ENCODE measurements at places on chromosomes 3 and 15.
A peak's percentile ranks its signal among the peaks of the same experiment; 100 is the strongest.

DNA sequence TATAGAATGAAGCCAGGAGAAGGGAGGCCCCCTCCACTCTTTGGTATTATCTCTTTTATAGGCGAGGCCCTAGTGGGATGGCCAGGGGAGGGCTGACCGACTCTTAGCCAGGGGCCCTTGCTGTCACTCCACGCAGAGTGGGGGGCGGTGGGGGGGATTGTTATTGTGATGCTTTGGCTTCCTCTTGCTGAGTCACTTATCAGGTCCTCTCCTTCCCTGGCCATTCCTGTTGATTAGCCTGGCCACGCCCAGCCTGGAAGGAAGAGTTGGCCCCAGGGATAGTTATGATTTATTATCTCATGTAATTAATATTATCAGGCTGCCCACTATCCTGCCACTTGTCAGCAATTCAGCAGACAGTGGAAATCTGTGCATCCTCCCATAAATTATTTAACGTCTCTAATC is 25.5 kb upstream of the SKOR1 start:
- no peak for DNase-seq

DNA sequence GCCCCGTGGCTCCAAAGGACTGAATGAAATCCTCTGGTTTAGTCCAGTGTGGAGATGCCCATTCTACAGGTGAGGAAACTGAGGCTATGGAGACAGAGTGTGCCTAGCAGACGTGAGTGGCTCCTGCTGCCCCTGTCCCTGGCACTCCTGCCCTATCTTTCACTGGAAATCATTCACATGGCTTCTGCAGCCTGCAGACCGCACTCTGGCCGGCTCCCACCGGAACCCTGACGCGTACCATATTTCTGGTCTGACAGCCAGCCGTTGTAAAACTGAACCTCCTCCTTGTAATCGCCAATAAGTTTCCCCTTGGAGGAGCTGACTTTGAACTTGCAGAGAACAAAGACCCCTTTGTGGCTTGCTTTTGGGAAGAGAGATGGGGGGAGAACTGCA is 136.5 kb downstream of the CHSY1 start:
- peak; percentile 83 for DNase-seq

GRCh38 chr15:45117308-45118130 is 3.4 kb downstream of the DUOXA2 start:
- no peak for DNase-seq

DNA sequence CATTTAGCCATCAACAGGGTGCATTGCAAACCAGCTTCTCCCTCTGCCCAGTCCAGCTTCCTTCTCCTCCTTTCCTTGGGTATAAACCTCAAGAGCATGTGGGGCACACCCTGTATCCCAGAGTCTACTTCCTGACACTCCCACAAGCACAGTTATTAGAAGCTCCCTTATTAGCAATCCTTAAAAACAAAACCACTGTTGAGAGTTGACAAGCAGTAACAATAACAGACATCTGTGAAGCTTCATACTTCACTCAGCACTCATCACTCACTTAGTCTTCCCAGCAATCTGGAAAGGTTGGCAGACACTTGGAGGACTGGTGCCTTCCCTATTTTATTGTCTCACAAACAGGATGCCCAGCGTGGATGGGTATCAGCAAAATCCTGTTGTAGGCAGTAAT is 155.5 kb upstream of the PROK2 start:
- DNase-seq, result no peak

DNA sequence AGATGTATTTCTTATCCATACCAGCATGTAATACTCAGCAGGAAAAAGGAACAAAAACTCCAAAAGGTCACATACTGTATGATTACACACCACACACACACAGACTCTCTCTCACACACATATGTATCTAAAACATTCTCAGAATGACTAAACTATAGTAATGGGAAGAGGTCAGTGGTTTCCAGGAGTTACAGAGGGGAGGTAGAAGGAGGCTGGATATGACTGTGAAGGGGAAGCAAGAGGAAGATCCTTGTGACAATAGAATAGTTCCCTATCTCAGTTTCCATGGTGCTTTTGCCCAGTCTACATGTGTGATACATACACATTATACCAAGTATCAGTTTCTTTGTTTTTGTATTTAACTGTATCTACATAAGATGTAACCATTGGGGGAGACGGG is 190.1 kb downstream of the IL5RA start:
- DNase-seq, result no peak

DNA sequence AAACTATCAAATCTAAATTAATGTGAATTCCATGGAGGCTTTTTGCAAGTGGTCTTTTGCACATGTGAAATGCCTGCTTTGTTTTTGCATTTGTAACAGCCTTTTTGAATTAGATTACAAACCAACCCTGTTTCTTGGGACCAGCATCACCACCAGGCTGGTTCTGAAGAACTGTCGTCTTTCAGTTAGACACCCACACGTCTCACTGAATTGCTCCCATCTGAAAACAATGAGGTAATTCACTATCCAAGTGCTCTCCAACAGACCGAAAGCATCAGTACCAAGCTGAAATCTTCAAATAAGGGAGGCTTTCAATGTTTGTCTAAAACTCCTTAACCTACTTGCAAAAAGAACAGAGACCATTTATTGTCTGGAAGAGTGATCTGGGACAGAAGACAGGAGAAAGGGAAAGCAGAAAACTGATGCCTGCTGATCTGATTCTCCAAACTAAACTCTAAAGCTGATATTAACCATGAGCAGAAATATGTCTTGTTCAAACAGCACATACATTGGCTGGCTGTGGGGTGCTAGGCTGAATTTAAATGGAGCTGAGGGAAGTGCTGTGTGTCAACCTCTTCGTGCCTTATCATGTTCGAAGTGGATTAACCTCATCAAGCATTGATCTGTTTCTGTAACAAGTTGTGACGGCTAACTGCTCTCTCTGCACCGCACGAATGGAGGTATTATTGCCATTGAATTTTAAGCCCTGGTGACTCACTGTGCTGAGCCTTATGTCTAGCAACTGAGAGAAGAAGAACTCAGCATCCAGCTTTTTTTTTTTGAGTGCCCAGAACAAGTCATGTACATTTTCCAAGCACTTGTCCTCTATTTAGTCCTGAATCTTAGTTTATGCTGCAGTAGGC is 213.7 kb upstream of the P2RY1 start:
- DNase-seq, result no peak

- no peak for DNase-seq
Measured at GRCh38 chr15:51621155-51621765, 1.3 kb downstream of the DMXL2 start.

GRCh38 chr3:28286595-28286994 is 45.2 kb downstream of the CMC1 start:
- DNase-seq, result no peak

Measured in right hindlimb (tissue), 1 donor.